ENCODE measurements at places on chromosomes 1 and 21.

DNA sequence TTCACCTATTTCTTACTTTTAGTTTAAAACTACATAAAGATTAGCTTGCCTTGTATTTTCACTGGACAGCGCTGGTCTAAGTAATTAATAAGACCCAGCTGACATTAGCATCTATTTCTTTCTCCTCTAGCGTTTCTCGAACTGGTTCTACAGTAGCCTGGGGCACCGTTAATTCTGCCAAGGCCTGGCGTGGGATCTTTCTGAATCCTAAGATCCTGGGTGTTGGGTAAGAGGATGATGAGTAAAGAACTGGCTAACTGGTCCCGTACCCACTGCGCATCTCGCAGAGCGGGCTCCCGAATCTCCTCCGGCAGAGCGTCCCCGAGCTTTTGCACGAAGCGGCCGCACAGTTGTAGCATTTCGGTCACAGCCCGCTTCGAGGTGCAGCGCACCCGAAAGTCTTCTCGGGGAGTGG, 309 bp downstream of the NSL1 start:
- no peak for DNase-seq

- no peak for DNase-seq
These were observed 13.5 kb downstream of the SUSD4 start for GRCh38 chr1:223350361-223350908.

DNA sequence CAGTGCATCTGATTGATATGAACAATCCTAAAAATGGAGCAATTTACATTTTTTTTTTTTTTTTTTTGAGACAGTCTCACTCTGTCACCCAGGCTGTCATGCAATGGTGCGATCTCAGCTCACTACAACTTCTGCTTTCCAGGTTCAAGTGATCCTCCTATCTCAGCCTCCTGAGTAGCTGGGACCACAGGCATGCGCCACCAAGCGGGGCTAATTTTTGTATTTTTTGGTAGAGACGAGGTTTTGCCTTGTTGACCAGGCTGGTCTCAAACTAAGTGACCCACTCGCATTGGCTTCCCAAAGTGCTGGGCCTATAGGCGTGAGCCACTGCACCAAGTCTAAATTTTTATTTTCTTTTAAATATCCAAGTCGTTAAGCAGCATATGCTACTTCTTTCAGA, 109.0 kb downstream of the FAF1 start:
- DNase-seq, result no peak

DNA sequence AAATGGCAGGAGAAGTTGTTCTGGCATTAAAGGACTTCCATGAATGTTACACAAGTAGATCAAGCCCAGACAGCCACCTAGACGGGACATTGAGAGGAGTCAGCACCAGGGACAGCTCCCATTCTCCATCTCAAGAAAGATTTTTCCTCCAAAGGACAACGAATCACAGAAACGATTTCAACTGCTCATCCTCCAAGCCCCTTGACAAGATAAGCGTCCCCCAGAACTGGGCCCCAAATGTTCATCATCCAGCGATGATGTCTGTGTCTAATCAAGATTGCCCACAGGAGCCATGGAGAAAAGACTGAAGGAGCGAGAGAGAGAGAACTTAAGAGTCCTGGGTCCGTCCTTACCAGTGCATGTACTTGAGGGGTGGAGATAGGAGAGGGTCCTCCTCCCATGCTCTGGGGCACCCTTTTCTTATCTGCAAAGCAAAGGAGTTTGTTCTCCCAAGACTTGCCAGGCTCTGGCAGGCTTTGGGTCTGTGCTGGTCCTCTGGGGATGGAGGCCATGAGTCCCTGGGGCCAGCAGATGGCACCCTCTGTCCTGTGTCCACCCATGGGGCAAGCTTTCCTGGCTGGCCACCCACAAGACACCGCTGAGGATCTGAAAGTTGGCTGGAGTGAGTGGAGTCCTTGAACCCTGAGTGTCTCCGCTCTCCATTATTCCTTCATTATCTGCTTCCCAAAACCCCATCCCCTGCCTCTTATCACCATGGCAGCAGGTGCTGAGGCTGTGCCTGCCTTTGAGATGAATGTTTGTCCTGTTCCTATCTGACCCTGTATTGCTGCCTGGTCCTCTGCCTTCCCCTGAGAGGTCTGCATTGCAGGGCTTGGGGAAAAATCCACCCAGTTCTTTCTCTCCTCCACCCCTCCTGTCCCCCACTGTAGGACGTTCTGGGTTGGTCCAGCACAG, 164.6 kb downstream of the ACTL8 start:
- peak; percentile 6 for DNase-seq

DNA sequence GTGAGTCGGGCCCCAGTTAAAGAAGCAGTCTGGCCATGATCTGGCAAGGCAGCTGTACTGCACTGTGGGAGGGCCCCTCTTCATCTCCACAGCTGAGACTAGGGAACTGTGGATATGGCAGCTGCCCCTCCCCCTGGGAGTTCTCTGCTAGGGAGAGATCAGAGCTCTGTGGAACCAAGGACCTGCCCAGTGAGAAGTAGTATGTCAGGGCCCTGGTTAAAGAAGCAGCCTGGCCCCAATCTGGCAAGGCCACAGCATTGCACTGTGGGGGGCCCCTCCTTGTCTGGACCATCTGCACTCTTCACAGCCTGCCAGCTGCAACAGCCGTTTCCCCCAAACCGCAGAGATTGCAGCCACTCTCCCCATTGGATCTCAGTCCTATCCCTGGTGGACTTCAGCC, 208.5 kb downstream of the DNAH14 start:
- no peak for DNase-seq

DNA sequence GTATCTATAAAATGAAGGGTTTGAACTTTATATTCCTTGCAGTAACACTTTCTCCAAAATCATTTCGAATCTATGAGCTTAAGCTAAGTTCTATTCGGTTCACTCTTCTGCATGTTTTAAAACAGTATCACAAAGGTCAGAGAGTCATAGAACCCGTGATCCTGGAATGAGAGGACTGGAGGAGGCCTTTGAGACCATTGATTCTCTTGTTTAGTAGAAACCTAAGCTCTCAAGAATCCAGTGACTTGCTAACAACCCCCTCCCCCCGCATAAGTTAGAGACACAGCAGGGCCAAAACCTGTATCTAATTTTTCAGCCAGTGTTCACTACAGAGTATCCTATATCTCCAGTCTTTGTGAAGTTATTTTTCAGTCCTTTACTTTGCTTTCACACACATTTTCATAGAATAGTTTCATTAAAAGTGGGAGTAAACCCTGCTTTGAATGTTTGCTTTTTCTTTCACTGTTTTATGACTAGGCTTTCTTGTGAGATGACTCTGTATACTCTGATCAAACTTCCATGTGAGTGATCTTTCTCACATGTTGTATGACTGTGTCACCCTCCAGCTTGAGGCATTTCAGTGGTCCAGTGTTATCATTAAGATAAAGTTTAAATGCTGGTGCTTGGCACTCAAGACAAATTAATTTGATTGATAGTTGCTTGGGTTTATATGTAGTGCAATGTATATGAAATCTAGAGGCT, 275.4 kb upstream of the SGIP1 start:
- DNase-seq, result peak; percentile 67

Data from activated CD4-positive, alpha-beta T cell treated with anti-CD3 and anti-CD28 coated beads, Interleukin-2, Interleukin-6, amounts not matched to agents 100 ng/mL and 50 ng/mL, durations not matched to agents 16 hours and 8 hours (primary cell).